Dermis microvascular lymphatic vessel endothelial cell (primary cell): ENCODE measurements at places on chromosomes 6 and 20. TPM values are rescaled to one million over a fixed set of nuclear protein-coding genes. Genes with fewer than 3 reads are reported as not detected.

The OOEP gene
- 0.13 TPM in 1 of 2 replicates, not detected in the other for total RNA-seq

The GRM1 gene
- total RNA-seq: 0.13 TPM in 2 replicates

The C6orf62 gene
- 103 and 104 TPM in 2 replicates for total RNA-seq

The LCA5 gene
- total RNA-seq: 2.1 and 2.2 TPM in 2 replicates

The GATA5 gene
- not detected in 2 replicates for total RNA-seq

The CDH22 gene
- under 0.01 and 0.13 TPM in 2 replicates for total RNA-seq
